ENCODE measurements at places on chromosomes 5 and 9.

DNA sequence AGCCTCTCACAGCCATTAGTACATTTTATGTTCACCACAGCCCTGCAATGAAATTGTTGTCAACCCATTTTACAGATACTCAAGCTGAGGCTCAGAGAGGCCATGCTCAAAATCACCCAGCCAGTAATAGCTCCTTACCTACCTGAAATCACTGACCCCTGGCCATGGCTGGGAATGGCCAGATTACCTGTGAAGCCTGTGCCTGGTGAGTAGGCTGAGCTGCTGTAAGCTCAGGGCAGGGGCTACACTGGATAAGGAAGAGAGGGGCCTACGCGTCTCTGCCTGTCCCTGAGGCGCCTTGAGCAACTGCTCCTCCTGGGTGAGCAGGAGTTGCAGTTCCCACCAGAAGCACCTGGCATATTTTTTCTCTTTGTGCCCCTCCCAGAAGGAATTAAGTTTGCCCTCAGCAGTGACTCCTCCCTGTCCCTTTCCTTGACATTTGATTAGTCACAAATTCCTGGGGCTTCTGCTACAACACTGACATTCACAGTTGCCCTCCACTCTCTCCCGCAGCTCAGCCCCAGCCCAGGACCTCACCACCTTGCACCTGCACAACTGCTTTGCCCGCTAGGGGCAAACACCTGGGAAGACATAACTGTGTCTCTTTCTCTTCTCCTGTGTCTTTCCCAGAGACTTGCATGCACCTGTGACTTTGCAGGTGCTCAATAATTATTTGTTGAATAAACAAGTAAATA lies 5.7 kb downstream of the CLTB start:
- DNase-seq = no peak

DNA sequence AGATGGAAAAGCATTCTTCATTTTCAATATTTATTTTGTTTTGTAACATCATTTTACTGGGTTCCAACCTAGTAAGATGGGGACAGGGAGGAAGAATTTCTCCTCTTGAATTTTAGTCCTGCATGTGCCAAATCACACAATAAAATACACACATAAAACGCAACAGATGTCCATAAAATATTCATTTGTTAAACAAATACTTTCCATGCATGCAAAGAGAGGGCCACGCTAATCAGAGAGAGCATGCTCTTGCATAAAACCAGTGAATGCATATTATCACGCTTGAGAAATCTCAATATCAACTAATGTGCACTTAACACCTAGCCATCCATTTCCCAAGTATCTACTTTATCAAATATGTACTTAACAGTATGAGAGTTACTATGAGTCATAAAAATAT lies 212.6 kb upstream of the TARS1 start:
- no peak for DNase-seq

- no peak for DNase-seq
These were observed 1.8 kb upstream of the STARD4 start for GRCh38 chr5:111514087-111514486.

DNA sequence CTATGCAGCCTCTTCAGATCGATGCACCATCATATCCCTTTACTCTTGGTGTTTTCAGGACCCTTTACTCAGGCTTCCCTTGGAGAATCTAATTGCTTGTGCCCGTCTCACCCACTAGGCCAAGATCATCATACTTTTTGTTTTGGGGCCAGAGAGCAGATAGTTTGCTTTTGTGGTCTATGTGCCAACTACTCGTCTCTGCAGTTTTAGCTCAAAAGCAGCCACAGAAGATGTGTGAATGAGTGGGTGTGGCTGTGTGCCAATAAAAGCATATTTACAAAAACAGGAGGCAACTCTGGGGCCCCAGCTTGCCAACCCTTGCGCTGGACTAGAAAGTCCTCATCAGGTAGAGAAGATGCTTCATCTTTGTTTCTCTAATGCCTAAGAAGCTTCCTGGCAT lies 216.8 kb downstream of the SEMA5A start:
- no peak for DNase-seq

DNA sequence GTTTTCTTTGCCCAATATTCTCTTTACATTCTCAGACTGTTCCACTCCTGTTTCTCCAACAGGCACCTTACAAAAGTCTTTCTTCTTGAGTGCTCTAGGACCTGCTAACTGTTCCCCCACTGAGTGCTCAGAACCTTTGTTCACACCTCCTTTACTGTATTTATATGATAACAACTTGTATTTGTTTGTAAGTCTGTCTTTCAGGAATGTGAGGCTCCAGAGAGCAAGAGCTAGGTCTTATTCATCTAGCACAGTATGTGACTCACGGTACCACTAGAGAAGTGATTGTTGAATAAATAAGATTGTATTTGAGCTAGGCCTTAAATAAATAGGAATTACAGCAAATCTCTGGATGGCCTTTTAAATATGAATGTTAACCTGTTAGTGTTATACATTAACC lies 42.5 kb upstream of the MYOT start:
- DNase-seq = no peak

DNA sequence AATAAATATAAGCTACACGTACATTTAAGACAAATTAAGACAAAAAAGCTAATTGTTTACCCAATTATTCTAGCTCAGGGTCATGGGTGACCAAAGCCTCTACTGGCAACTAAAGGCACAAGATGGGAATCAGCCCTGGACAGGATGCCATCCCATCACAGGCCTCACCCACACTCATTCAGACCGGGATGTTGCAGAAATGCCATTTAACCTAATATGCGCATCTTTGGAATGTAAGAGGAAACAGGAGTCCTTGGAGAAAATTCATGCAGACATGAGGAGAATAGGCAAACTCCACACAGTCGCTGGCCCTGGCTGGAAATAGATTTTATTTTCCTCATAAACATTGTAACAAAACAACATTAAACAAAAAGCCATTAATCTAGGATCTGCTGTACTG lies 2003.8 kb upstream of the CDH9 start:
- no peak for DNase-seq

GRCh38 chr9:104553261-104553660 lies 15.7 kb upstream of the OR13C8 start:
- DNase-seq = no peak

- no peak for DNase-seq
These were observed 21.8 kb downstream of the CSNK1A1 start for GRCh38 chr5:149529463-149529862.

- no peak for DNase-seq
These were observed 9.8 kb upstream of the GDNF start for GRCh38 chr5:37849641-37850040.

DNA sequence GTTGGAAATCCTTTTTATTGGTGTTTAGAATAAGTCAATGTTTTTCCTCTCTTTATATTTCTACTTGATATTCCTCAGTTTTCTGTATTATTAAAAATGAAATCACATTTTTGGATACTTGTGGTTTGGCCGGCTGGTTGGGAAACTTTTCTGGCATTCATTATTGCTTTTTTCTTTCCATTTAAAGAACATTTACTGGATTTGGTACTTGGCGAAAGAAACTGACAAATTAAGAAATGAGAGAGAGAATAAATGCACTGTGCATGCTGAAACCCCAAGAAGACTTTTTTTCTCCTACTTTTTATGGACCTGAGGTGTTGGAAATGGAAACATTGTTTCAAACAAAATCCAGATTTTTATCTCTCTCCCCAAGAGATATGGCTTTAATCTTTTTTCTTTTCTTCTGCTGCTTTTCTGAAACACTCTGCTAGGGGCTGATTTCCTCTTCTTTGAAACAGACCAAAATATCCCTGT lies 128.4 kb downstream of the SNX18 start:
- no peak for DNase-seq

GRCh38 chr9:129138476-129139232 lies 27.4 kb downstream of the PTPA start:
- no peak for DNase-seq

DNA sequence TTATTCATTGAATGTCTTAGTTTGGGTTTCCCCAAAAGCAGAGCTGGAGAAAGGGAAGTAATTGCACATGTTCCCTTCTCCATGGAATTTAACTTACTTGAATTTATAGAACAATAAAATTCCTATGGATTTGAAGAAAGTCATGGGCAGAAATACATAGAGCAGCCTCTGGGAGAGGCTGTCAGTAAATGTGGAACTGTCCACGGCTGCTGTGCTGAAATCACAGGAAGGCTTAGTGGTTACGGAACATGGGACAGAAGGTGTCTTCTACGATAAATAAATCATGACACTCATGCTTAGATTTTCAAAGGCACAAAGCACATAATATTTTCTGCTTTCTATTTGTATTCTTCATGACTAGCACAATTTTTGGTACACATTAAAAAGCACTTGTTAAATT lies 440.6 kb upstream of the IZUMO3 start:
- peak; percentile 0 for DNase-seq

DNA sequence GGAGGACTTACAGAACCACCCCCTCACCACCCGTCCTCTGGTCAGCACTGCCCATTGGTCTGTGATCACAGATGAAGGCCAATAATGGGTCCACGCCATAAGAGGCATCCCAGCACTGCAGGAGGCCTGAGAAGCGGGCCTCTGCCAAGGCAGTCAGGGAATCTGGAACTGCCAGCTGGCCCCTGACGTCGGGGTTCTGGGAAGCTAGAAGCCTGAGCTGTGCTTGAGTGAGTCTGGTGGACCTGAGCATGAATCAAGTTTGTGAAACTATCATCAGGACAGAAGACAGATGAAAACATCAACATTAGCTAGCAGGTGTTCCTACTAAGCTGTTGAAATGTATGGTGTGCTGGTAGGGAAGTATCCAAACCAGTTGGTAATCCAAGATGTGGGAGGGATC lies 7.8 kb downstream of the ANGPTL2 start:
- DNase-seq = no peak

- no peak for DNase-seq
These were observed 170.1 kb downstream of the SLF1 start for GRCh38 chr5:94788527-94788926.

DNA sequence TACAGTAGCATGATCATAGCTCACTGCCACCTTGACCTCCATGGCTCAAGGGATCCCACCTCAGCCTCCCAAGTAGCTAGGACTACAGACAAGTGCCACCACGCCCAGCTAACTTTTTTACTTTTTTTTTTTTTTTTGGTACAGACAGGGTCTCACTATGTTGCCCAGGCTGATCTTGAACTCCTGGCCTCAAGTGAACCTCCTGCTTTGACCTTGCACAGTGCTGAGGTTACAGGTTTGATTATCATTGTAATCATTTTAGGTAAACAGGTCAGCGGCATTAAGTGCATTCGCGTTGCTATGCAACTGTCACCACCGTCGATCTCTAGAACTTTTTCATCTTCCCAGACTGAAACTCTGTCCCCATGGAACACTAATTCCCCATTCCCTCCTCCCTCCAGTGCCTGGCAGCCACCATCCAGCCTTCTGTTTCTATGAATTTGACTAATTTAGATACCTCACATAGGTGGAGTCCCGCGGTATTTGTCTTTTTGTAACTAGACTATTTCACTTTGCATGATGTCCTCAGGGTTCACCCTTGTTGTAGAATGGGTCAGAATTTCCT lies 5.8 kb upstream of the CARD19 start:
- no peak for DNase-seq

- DNase-seq = no peak
These were observed 68.2 kb upstream of the NR4A3 start for GRCh38 chr9:99753436-99753835.

DNA sequence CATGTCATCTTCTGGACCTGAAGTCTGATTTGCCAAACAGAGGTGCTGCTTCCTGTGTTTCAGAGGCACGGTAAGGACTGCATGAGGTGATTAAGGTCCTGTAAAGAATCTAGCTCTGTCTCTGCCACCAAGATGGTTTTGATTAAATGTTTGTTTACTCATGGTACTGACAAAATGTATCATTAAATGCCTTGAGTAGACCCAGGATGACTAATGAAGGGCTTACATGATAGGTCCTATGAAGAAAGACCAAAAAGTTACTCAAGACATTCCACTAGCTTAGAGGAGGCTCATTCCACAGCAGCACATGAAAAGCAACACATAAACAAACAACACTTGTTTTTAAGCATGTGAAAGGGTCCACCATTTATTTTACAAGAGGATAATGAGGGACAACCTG lies 100.9 kb downstream of the BOD1 start:
- no peak for DNase-seq

- no peak for DNase-seq
These were observed 117.8 kb downstream of the ERCC6L2 start for GRCh38 chr9:95993337-95993736.

GRCh38 chr5:65812648-65813047 lies 90.6 kb downstream of the NLN start:
- DNase-seq = no peak

DNA sequence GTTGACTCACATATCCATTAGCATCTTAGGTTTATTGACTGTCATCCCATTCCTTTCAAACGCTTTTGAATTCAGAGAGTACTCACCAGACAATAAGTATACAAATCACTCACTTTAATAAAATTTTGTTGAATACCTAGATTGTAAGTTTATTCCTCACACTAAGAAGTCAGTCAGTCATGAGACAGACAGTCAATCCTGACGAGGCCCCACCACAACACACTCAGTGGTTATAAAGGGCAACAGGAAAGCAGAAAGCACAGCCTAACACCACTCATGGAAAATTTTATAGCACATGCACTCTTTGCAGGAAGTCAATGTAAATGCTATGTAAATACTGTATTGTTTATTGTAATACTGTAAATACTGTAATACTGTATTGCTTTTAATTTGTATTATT lies 176.3 kb upstream of the PTGER4 start:
- DNase-seq = no peak

DNA sequence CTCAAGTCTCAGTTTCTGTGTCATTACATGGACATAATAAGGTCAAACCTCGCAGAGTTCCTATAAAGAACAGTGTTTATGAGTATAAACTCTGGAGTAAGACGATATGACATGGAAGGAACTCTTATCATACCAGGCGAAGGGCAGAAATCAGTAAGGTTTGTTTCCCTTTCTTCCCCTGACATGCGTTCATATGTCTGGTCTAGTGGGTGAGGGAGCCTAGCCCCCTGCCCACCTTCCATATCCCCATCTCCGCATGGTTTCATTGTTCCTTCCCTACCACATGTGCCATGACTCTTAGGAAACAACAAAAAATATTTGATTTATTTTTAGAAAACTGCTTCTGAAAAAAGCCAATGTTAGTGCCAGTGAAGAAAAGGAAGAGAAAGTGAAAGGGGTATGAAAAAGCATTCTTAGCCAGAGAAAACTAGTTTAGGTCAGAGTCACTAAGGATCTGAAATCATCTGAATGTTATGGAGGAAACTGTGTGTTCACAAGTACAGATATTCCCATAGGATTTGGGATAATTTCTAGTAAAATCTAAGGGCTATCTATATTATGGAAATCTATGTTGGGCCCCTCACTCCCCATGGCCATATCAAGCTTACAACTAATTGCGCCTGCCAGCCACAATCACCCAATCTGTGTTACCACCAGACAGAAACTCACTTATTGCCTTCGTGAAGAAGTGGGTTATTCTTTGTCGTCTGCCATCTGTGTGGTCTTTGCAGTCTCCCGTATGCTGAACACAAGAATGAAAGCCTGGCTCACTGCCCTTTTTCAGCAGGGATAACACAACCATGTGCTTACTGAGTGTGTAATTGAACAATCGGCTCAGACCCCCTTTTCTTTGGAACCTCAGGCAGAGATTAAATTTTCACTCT lies 19.9 kb upstream of the HMHB1 start:
- DNase-seq = no peak

GRCh38 chr9:133056533-133056932 lies 5.2 kb upstream of the CEL start:
- no peak for DNase-seq

- DNase-seq = no peak
These were observed 33.8 kb downstream of the CHSY3 start for GRCh38 chr5:129938077-129938476.

All from NB4 (cell line).